ENCODE measurements at places on chromosomes 7 and 10. TPM values are rescaled to one million over a fixed set of nuclear protein-coding genes. Genes with fewer than 3 reads are reported as not detected.

The GBX1 gene
- not detected for total RNA-seq

The PNLIPRP3 gene
- total RNA-seq = not detected

The DPY19L1 gene
- total RNA-seq = 30.8 TPM

The PDZD7 gene
- 1.1 TPM for total RNA-seq

The OR2A5 gene
- total RNA-seq = not detected

The KLF14 gene
- total RNA-seq = not detected

The OR9A2 gene
- total RNA-seq = 0.48 TPM

The ARHGAP12 gene
- total RNA-seq = 23.6 TPM

The COL28A1 gene
- total RNA-seq = 1.6 TPM

The CABCOCO1 gene
- total RNA-seq = 0.26 TPM
